ENCODE measurements at places on chromosomes 2 and 18. TPM values are rescaled to one million over a fixed set of nuclear protein-coding genes. Genes with fewer than 3 reads are reported as not detected.

The PKDCC gene
- total RNA-seq: 51.7 TPM

GRCh38 chr2:239895116-239895515, 130.0 kb downstream of the NDUFA10 start:
- DNase-seq: peak; percentile 41

- no peak for DNase-seq
These were observed 103.2 kb upstream of the WDR75 start for GRCh38 chr2:189338115-189338514.

GRCh38 chr2:203461746-203462145, 73.4 kb downstream of the RAPH1 start:
- DNase-seq: no peak
